Stimulated activated CD8-positive, alpha-beta memory T cell treated with anti-CD3 and anti-CD28 coated beads, Interleukin-7, amount 100 ng/mL, for 48 hours (primary cell): ENCODE measurements at places on chromosomes 1 and 21.

DNA sequence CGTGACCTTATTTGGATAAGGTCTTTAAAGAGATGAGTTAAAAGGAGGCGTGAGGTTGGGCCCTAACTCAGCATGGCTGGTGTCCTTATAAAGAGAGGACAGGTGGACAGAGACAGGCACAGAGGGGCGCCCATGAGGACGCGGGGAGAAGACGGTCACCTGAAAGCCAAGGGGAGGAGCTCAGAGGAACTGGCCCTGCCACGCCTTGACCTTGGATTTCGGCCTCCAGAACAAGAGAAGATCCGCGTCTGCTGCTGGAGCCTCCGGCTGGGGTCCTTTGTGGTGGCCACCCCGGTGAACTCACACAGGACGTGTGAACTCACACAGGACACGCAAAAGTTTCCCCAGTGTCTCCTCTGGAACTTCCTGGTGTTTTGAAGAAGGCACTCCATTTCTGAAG is 122.7 kb downstream of the SIK1 start:
- no peak for DNase-seq

- no peak for DNase-seq
Observed at GRCh38 chr1:82391712-82392111, 591.0 kb downstream of the ADGRL2 start.

GRCh38 chr1:15626269-15626950 is 9.2 kb downstream of the DDI2 start:
- DNase-seq, result no peak

- DNase-seq, result no peak
Observed at GRCh38 chr1:38584448-38585355, 274.9 kb downstream of the RRAGC start.

DNA sequence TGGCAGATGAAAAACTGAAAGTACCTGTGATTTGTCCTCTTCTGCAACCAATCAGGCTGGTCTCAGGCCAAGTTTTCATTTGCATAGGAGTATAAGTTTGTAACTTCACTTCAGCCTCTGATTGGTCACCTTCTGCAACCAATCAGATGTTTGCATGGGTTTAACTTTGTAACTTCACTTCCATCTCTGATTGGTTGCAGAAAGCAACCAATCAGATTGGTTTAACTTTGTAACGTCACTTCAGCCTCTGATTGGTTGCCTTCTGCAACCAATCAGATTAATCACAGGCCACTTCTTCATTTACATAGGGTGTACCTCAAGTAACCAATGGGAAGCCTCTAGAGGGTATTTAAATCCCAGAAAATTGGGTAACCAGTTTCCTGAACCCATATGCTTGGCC is 18.9 kb upstream of the TUT4 start:
- DNase-seq, result no peak

DNA sequence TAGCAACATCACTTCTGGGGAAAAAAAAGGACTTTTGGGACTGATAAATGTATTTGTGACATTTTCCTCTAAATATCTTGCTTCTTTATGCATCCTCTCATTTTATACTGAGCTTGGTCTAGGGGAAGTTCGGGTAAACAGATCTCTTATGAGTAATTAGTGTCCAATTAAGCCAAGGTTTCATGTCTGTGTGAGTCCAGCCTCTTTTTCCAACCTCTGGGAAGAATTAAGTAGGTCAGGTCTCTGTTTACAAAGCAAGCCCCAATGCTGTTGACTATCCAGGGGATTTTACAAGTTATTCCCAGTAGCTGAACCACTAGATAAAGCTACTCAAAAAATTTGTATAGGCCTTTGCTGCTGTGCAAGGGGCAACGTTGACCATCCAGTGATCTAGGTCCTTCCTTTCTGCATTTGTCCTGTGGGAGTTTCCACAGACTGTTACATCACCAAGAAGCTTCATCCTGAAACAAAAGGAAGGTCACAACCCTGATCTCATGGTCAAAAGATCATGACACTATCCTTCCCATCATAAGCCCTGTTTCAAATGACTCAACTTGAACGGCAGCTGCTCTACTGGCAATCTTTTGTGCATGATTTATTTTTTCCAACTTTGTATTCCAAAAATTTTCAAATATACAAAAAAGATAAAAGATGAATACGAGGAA is 74.3 kb downstream of the ETS2 start:
- DNase-seq, result no peak

DNA sequence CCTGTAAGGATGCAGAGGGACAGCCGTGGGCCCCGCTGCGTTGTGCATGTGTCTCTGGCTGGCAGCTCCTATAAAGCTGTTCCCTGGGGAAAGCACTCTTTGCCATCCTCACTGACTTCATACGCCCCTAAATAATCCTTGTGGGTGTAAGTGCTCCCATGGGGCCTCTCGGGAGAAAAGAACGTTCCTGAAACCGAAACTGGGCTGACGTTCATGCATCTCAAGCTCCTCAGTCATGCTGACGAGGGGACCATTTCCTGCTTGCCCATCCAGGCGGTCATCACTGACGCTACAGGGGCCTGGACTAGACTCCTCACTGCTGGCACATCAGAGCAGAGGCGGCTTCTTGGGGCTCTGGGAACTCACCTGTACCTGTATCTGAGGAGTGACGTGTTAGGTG is 73.1 kb upstream of the USP24 start:
- no peak for DNase-seq
